ENCODE measurements at places on chromosomes 7 and 10.

DNA sequence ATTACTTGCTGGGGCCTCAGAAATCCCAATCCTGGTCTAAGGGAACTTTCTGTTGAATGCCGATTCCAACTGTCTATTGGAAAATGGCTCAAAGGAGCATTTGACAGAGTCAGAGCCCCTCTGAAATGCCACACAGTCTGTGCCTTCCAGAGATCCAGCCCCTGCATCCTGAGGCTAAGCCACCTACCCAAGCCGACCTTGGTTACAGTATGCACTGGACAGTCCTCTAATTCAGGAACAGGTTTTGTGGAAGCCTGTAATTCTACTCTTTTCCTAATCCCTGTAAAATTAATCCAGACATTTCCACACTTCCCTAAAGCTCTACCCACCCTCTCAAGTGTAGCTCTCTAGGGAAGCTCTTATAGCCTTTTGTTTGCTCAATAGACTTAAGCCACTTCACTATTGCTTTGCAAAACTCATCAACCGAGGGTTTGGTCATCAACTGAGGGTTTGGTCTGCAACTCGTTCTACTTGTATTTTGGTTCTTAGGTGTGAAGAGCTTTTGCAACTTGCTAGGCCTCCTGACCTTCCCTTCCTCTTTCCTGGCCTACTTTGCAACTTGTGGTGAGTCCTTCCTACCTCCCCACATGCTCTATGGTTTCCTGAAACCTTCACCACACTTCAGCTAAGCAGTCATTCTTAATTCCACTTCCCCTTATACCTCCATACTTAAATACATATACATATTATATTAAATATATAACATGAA is 364.8 kb downstream of the SFMBT2 start:
- no peak for DNase-seq

GRCh38 chr7:145665499-145666258 is 450.9 kb upstream of the CNTNAP2 start:
- no peak for DNase-seq

DNA sequence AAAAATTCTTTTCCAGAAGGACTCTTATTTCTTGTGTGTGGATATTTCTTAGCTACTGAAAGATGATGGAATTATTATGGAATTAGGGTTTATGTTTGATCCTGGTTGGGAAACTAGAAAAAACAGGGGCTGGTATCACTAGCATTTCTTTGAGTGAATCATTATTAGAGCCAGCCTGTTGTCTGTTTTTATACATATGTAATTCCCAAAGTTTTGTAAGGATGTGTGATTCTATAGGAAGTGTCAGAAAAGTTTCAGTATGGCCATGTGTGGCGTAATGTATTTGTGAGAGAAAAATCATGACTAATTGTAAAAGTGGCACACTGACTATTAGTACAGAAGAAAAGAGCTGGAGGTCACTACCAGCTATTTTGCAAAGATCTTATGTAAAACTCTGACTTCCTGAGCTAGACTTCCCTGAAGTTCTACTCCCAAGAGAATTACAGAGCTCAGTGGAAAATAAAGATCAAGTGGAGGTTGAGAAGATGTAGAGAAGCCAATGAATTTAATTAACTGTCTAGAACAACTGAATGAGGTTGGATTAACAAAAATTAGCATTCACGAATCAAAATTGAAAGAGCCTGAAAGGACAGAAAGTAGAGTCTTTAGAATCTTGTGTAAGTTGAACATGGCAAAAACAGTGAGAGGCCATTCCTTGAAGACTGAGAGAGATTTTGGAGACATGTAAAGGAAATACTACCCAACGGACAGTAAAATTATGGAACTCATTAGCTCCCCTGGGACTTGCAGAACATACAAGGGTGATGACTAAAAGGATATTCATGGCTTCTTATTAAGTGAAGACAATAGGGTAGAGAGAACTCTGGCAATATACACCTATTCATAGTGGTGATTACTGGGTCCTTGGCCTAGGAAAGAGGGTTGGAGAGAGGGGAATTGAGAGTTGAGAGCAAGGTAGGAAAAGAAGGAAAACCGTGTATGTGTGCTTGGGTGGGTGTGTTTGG is 12.5 kb downstream of the ZNF365 start:
- DNase-seq = no peak

- DNase-seq = no peak
These were observed 253.7 kb downstream of the ANKRD7 start for GRCh38 chr7:118478236-118478635.

DNA sequence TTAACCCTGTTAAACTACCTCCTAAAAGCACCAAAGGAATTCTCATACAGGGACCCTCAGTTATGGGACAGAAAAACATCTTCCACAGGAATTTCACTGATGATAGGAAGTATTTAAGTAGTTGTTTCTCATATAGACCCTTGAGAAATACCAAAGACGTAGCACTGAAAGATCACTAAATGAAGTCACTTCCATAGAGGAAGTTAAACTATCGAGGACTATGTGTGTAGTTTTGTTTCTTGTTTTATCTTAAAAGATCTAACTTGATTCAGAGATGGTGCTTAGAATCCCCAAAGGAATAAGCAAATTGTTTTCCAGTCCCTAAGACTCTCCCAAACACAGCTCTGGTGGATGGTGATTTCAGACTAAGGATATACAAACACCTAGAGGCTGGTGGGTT is 94.8 kb upstream of the AFAP1L2 start:
- no peak for DNase-seq

DNA sequence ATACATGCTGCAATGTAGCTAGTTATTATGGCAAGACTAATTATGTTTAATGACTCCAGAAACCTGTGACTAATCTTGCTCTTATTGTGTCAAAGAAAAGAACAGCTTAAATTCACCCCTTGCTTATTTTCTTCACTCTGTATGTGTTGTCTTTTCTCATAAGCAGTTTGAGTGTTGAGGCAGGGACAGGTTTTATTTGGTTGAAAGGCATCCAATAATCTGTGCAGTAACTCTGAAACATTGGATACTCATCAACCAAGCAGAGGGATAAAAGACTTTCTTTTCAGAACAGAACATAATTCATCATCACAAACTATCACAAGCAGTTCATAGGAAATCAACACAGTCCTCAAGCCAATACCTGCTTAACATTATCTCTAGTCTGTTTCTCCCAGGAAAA is 797.6 kb upstream of the MBL2 start:
- no peak for DNase-seq

DNA sequence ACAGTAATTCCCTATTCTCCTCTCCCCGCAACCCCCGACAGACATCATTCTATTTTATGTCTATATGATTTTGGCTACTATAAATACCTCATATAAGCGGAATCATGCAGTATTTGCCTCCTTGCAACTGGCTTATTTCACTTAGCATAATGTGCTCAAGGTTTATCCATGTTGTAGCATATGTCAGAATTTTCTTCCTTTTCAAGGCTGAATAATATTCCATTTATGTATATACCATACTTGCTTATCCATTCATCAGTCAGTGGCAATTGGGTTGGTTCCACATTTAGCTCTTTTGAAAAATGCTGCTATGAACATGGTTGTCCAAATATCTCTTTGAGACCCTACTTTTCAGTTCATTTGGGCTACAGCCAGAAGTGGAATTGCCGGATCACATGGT is 106.5 kb downstream of the MAPK8 start:
- no peak for DNase-seq

DNA sequence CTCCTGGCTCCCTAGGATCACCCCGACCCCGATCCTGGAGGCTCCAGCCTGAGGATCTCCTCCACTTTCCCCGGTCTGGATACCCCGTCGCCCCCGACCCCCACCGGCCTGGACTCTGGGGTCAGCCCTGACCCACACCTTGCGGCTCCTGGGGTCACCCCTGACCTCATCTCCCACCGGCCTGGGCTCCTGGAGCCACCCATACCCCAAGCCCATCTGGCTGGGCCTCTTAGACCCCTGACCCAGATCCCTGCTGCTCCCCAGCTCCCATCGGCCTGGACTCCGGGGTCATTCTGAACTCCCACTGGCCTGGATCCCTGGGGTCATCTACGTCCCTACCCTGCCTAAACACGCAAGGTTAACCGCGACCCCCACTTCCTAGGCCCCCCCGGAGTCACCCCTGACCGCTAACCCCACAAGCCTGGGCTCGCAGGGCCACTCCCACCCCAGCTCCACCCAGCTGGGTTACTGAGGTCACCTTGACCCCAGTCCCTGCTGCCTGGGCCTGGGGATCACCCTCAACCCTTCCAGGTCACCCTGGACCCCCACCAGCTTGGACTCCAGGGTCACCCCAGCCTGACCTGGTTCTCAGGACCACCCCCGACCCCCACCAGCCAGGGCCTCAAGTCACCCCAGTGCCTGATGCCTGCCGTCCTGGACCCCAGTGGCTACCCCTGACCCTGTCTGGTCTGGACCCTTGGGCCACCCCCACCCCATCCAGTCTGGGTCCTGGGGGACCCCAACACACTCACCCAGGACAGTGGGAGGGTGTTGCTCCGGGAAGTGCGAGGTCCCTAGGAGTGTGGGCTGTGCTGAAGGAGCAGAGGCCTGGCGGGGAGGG is 1.2 kb downstream of the FOXK1 start:
- DNase-seq = no peak

- DNase-seq = no peak
These were observed 90.2 kb upstream of the STEAP4 start for GRCh38 chr7:88396948-88397322.

DNA sequence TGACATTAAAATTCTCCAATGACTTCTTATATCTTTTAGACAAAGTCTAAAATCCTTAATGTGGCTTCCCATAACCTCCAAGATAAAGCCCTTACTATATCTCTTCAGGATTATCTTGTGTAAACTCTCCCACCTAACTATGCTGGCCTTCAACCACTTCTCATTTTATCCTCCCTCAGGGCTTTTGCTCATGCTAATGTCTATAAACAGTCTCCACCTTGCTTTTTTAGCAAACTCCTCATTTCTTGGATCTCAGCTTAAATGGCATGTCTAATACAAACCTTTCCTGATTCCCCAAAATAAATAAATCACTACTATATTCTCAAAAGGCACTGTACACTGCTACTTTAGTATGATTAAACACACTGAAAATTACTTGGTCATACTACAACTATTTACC is 181.2 kb downstream of the LRRN3 start:
- DNase-seq = no peak

- DNase-seq = no peak
These were observed 34.4 kb downstream of the PLEKHA8 start for GRCh38 chr7:30062587-30062986.

- DNase-seq = no peak
These were observed 219.0 kb downstream of the PTEN start for GRCh38 chr10:88082391-88082790.

DNA sequence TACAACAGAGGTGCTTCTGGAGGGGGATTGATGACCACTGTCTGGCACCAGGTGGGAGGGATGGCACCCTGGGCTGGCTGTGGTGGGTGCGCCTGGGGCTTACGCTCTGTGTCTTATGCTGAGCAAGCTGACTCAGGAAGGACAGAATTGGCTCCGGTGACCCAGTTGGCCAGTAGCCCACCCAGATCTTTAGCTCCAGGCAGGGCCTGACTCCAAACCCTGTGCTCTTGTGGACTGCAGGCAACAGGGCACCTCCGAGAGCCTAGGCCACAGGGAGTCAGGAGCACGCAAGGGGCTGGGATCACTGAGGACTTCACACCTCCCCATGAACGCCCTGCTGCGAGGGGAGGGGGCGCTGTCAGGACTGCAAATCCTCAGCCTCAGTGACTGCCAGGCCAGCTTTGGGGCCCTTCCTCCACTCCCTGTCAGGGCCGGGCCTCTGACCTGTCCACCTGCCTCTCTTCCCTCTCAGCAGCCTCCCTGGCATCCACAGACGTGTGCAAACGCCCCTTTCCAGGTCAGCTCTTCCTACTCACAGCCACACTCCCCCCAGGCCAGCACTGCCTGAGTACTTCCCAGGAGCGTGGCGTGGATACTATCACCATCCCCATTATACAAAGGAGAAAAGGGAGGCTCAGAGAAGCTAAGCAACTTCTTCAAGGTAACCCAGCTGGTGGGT is 118.7 kb downstream of the SLIT1 start:
- no peak for DNase-seq

- DNase-seq = no peak
These were observed 100.6 kb downstream of the LYZL1 start for GRCh38 chr10:29389493-29389892.

DNA sequence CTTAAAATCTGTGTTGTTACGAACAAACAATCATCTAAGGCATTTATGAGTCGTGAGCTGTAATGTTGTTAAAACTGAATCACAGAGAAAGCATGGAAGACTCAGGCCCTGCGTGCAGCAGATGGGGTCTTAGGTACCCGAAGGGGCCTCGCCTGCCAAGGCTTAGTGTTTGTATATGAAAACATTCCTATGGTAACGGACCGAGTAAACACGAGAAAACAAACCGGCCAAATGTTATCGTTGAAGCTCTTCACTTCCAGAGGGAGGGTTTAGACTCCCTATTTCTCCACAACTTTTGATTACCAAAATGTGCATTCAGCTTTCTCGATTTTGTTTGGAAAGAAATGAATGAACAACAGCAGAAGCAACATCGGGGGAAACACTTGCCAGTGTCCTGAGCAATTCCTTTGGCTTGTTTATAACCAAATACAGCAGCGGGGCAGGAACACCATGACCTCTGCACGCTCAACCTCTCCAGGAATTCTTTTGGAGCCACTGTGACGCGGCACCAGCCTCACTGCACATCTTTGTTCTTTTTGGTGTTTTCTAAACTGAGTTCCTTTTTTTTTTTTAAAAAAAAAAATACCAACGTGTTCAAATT is 121.6 kb upstream of the KLF6 start:
- no peak for DNase-seq

- no peak for DNase-seq
These were observed 566 bp downstream of the ASNS start for GRCh38 chr7:97871659-97872024.

DNA sequence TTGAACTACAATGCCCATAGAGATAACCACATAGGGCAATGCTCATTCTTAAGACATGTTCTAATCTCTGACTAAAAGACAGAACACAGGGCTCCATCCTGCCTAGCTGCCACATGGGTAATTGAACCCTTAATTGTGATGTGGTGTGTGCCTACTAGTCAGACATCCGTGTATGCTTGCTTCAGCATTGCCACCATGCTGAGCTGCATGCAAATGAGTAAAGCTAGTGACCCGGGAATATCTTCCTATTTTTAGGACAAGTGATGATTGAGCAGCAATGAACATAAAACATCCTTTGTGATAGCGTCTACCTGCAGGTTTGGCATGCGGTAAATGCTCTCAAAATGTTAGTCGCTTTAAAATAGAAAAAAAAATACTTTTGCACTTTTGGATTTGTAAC is 115.8 kb downstream of the MAGI2 start:
- DNase-seq = no peak

DNA sequence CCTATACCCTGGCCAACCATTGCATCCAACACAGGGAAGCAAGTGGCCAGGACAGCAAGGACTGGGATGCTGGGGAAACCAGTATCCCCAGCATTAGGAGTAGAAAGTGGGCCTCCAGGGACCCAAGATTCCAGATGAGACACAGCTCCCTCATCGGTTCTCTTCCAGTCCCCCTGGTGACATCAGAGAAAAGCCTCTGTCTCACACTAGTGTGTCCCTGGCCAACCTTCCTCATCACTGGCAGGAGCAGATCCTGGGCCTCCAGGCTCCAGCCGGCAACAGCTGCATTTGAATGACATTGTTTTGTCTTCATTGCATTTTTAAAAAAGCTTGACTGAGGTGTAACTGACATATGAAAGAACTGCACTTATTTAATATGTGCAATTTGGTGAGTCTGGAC is 177.3 kb upstream of the LYZL2 start:
- DNase-seq = no peak

Measured in stimulated activated CD4-positive, alpha-beta T cell treated with anti-CD3 and anti-CD28 coated beads, Interleukin-1b, Interleukin-23, amount 100 ng/mL, for 1 hour (primary cell).